ENCODE measurements at places on chromosomes 12 and 14.
A peak's percentile ranks its signal among the peaks of the same experiment; 100 is the strongest.

DNA sequence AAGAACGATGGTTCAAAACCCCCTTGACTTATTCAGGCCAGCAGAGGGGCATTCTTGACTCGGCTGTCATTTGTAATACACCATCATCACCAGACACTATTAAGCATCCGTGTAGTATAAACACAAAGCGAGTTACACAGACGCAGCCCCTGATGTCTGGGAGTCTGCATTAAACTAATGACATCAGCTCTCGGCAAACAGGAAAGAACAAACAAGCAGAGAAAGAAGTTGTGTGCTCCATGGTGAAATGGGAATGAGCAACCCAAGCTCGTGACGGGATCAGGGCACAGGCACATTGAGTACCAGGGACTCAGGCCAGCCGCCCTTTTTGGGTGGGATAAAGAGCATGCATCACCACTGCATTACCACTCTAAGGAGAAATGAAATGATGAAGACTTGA lies 460.1 kb downstream of the MED13L start:
- H3K27me3 ChIP-seq, result no peaks in the 10 kb centered on the region
- no peak overlapping the region for H3K4me3 ChIP-seq
- DNase-seq, result no peak
- H3K27ac ChIP-seq, result no peak overlapping the region
- H3K4me1 ChIP-seq, result no peaks in the 10 kb centered on the region
- no peaks in the 10 kb centered on the region for H3K36me3 ChIP-seq

GRCh38 chr12:19095756-19096480 lies 33.6 kb upstream of the PLEKHA5 start:
- no peaks in the 10 kb centered on the region for H3K4me1 ChIP-seq
- H3K4me3 ChIP-seq, result no peak overlapping the region
- H3K27ac ChIP-seq, result no peak overlapping the region

DNA sequence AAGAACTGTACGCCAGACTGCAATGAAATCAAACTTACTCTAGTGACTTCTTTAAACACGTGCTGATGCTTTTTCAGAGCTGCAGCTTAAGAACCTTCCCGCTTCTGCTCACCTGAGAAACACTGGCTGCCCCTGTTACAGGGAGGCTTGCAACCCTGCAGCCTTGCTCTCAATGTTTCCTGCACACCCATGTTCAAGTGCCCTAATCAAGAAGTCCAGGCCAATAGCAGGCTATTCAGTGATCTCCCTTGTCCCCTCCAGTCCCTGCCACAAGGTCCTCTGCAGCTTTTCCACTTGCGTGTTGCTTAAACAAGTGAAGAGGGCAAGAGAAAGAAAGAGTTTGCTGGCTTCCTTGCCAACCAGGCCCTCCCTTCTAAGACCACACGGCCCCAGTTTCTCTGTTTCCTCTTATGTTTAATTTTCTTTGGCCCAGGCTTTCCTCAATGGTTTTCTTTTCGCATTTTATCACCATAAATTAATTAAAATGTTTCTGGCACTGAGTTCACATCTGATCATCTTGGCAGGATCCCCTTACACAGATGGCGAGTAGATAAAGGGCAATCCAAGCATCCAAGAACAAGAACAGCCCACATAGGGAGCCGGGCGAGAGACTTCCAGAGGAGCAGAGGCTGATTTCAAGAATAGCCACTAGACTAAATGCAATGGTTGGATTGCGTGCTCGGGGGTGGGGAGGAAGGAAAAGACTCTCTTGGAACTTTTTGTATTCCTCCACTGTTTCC lies 82.3 kb upstream of the CDKN3 start:
- no peak overlapping the region for H3K4me3 ChIP-seq
- no peaks in the 10 kb centered on the region for H3K27me3 ChIP-seq
- H3K4me1 ChIP-seq, result no peaks in the 10 kb centered on the region
- no peak for DNase-seq

DNA sequence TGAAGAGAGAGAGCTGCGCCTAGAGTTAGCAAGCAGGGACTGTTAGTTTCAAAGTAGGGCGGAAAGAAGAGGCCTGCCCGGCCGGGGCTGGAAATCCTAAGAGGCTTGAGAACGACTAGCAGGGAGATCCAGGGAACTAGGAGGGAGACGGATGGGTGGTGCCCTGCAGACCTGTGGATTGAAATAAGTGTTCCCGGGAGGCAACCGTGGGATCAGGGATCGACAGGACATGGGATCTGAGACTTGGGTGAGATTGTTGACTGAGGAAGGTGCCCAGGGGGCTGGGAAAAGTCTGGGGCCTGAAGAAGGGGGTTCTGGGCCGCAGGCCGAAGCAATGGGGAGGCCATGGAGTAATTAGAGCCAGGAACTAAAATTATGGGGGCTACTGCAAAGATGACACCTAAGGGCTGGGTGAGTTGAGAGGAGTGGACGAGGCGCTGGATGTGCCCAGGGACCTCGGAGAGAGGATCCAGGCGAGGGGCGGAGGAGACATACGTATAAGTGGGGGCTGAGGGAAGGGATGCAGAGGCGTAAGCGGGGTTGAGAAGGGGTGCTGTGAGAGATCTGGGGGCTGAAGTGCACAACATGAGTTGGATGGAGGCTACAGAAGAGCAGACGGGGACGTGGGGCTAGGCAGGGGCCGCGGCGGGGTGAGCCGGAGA lies 635 bp downstream of the LTA4H start:
- H3K4me3 ChIP-seq, result peak overlapping the region; percentile 84
- peaks cover 14% of the 10 kb centered on the region for H3K4me1 ChIP-seq
- H3K36me3 ChIP-seq, result no peaks in the 10 kb centered on the region
- H3K27ac ChIP-seq, result peak overlapping the region; percentile 83
- peak; percentile 46 for DNase-seq
- H3K27me3 ChIP-seq, result no peaks in the 10 kb centered on the region

- no peak overlapping the region for H3K4me3 ChIP-seq
- H3K27me3 ChIP-seq, result no peaks in the 10 kb centered on the region
- no peaks in the 10 kb centered on the region for H3K4me1 ChIP-seq
- no peaks in the 10 kb centered on the region for H3K36me3 ChIP-seq
- H3K27ac ChIP-seq, result no peak overlapping the region
These were observed 92.2 kb downstream of the ACSS3 start for GRCh38 chr12:81170072-81170471.

DNA sequence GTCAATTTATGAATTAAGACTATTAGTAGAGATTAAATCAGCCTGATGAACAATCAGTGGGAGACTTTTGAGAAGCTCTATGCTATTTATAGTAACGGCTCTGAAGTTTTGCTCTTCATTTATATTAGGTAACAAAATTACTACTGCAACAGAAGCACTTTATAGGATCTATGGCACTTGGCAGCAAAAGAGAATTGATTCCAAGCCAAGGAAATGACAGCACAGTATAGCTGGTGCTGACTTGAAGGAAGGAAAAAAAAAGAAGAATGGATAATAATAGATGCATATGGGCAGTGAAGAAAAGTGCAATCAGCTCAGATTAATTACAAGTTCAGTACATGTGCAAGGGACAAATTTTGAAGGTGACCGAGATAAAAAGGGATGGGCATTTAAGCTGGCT lies 228.2 kb upstream of the PPFIA2 start:
- H3K4me3 ChIP-seq, result no peak overlapping the region
- H3K36me3 ChIP-seq, result no peaks in the 10 kb centered on the region
- H3K27me3 ChIP-seq, result no peaks in the 10 kb centered on the region
- no peak for DNase-seq
- H3K27ac ChIP-seq, result no peak overlapping the region
